ENCODE measurements at places on chromosomes 2 and 18.

DNA sequence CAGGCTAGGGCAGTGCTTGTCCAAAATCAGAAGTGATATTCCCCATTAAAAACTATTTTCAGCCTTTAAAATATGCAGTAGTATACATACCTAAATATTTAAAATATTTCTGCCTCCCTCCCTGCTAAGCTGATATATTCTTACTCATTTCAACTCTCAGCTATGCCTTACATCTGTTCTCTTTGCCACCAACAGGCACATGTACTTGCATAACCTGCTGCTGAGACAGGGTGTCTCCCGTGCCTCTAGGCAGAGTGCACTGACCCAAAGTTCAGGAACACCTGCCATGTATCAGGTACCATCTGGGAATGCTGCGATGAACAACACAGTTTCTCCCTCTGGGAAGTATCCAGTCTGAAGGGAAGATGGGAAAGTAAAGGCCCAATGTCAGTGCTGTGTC, 91.7 kb downstream of the STK39 start:
- DNase-seq, result no peak

- no peak for DNase-seq
Measured at GRCh38 chr2:219783359-219783975, 156.0 kb downstream of the SLC4A3 start.

DNA sequence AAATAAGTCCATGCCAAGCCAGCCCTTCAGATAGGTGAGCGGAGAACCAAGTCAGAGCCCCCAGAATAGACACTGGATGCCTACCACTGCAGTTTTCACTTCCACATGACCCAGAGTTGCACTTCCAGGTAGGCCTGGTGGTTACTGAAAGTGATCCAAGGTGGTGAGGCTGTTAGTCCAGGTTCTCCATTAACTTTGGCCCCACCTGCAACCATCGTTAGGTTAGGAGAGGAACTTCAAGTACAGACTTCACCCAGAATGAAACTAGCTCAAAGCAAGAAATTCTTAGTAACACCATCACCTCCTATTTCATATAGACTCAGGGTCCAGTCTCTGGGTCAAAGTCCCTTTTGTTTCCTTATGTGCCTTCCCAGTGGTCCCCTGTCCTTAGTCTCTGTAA, 293.1 kb upstream of the ID2 start:
- DNase-seq, result no peak

- DNase-seq, result no peak
Measured at GRCh38 chr2:191265311-191266170, 20.3 kb downstream of the MYO1B start.

GRCh38 chr2:69589973-69590652, 53.4 kb downstream of the AAK1 start:
- DNase-seq, result no peak

DNA sequence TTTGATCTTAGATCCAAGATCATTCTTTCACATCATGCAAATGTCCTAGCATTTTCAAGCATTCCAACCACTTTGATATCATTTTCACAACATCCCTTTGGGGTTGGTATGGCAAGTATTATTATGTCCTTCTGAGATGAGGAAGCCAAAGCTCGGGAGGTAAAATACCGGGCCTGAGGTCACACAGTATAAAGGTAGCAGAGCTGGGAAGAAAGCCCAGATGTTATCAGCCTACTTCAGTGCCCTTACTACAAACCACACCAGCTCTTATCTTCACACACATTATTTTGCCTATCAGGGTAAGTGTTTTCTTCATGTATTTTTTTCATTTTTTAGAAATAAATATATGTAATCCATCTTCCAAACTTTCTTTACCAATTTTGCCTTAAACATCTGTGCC, 4.2 kb upstream of the B4GALT6 start:
- no peak for DNase-seq

- no peak for DNase-seq
Measured at GRCh38 chr2:26581991-26582842, 58.9 kb downstream of the CIB4 start.

DNA sequence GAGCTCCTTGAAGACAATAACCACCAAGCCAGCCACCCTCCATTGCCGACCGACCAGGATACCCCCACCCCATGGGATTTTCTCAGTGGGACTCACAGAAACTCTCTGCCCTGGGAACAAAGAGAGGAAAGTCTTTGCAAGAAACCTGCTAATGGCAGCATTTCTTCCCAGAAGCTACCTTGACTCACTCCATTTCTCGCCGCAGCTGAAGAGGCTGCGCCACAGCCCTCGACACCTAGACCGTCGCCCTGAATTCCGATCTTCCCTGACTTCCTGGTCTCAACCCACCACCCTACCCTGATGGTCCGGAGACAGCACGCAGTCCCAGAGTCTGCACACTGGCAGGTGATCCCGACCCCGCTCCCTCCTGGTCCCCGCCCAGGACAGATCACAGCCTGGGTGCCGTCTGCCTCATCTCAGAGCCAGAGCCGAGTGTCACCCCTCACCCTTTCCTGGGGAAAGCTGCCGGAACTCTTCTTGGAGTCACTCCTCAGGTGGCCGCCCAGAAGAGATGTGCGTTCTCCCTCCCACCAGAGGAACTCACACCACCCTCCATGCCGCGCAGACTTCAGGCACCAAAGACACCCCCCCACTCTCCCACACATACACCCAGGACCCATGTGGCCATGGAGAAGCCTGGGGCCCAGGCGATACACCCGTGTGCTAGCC, 24.6 kb downstream of the AQP12A start:
- DNase-seq, result no peak

- DNase-seq, result no peak
Measured at GRCh38 chr2:49753344-49753985, 599.1 kb upstream of the FSHR start.

GRCh38 chr2:1305342-1306013, 107.8 kb upstream of the TPO start:
- no peak for DNase-seq

- DNase-seq, result no peak
Measured at GRCh38 chr2:5022061-5022460, 670.1 kb upstream of the SOX11 start.

- DNase-seq, result no peak
Measured at GRCh38 chr18:35106845-35107148, 65.6 kb downstream of the MAPRE2 start.

GRCh38 chr2:145068509-145068908, 548.6 kb upstream of the ZEB2 start:
- no peak for DNase-seq

GRCh38 chr2:229910832-229911412, 10.9 kb downstream of the TRIP12 start:
- DNase-seq, result no peak

DNA sequence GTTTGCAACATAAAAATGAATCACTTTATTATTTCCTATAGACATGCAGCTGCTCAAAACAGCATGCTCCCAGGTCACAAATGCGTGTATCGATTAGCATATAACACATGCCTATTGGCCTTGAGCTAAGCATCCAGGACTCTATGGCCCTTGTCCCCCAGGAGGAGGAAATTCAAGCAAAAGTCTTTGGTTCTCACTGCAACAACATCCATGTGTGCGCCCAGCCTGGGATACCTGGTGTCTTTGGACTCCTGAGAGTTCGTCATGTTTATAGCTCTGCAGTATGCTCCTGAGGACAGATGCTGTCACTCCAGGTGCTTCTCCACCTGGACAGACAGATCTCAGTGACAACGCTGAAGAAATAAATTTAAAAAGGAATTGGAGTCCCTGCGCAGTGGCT, 284.6 kb downstream of the PHLPP1 start:
- DNase-seq, result no peak

- DNase-seq, result no peak
Measured at GRCh38 chr2:66236067-66236685, 198.7 kb upstream of the MEIS1 start.

GRCh38 chr2:173766537-173767289, 198.5 kb downstream of the SP3 start:
- DNase-seq, result no peak

- DNase-seq, result no peak
Measured at GRCh38 chr2:206212673-206213513, 53.2 kb downstream of the EEF1B2 start.

DNA sequence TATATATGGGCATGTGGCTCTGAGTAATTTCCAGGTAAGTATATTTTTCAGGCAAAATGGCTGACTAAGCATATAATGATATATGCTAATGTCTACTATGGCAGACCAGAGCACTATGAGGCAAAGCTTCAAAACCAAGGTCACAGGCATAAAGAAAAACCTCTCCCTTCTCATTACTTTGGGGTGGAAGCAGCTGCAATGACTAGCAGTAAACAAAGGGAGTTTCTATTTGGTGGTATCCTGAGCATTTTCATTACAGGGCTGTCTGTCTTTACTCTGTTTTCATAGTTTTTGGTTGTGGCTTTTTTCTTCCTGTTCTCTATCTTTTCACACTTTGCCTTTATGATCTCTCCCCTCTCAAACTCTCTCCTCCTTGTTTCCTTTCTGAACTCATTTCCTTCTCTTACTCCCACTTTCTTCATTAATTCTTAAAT, 15.6 kb downstream of the PDE6D start:
- DNase-seq, result no peak

DNA sequence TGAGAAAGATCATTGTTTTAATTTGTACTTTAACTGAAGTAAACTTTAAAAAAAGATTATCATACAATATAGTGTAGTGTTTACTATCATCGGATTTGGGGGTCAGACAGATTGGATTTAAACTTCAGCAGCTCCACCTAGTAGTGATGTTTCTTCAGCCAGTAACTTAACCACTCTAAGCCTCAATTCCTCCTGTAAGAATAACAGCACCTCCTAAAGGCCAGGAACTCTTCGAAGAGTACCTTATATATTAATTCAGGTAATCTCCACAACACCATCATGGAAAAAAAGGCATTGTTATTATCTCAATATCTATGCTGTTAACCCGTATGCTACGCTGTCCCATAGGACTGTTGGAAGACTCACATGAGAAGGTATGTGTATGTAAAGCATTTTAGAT, 69.0 kb upstream of the DLGAP1 start:
- DNase-seq, result no peak

DNA sequence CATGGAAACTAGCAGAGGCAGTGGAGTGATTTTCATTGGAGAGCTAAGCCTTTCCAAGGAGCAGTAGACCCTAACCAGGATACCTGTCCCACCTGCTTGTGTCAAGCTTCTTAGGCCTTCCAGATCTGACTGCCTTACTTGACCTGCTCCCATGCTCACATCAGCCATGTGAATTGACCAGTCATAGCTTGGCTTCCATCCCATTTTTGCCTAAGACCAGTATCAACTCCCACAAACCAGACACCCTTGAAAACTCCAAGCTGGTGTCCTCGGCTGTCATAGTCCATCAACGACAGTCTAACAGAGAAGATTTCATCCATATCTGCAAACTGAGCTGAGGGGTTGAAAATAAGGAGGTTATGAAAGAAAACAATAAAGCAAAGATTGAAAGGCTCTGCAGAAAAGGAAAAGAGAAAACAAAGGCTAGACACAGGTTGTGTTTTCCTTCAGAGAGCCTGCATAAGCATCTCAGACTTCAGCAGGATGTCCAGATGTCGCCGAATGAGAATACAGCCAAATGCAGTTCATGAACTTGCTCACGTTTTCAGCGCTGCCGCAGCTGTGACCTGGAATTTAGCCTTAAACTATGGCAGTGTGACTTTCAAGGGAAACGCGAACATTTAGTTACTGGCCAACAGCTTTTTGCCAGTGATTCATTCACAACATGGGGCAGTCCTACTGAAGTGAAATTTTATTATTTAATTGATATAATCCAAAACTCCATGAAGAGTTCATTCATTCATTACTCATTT, 868.1 kb upstream of the ID2 start:
- no peak for DNase-seq

- no peak for DNase-seq
Measured at GRCh38 chr2:43067254-43068040, 159.0 kb downstream of the ZFP36L2 start.

DNA sequence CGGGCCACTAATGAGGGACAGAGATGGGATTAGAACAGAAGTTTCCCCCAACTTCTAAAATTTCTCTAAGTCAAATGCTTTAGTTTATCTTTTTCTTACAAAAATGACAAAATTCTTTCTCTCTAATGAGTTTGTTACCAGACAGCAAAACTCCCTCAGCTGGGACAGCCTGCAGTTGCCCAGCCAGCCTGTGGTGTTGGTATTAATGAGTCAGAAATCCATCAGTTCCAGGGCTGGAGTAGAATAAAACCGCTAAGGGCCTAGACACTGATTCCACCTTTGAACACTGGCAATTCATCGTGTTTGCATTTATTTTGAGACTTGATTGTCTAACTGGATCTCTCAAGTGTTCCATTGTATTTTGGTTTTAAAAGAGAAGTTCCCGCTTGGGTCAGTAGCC, 38.3 kb upstream of the SMAD2 start:
- no peak for DNase-seq

- DNase-seq, result no peak
Measured at GRCh38 chr18:2237706-2238105, 333.6 kb downstream of the METTL4 start.

- no peak for DNase-seq
Measured at GRCh38 chr18:10759241-10759640, 233.4 kb downstream of the NAPG start.

GRCh38 chr18:69000366-69000765, 202.5 kb downstream of the CCDC102B start:
- no peak for DNase-seq

DNA sequence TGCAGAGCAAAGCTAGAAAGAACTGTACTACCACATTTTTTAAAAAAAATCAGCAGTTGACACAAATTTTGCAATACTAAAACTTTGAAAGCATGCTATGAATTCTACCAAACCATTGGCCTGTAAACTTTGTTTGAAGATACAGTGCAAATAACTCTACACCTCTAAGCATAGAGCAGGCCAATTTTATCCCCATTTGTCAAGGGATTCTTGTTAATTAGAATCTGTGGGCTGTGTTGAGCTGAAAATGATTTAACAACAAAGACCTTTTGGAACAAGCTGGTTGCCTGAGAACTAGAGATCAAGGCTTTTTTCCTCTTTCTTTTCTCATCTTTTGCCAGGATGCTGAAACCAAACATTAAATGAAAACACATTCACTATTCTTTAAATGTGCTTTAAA, 886.0 kb upstream of the CDH2 start:
- no peak for DNase-seq

DNA sequence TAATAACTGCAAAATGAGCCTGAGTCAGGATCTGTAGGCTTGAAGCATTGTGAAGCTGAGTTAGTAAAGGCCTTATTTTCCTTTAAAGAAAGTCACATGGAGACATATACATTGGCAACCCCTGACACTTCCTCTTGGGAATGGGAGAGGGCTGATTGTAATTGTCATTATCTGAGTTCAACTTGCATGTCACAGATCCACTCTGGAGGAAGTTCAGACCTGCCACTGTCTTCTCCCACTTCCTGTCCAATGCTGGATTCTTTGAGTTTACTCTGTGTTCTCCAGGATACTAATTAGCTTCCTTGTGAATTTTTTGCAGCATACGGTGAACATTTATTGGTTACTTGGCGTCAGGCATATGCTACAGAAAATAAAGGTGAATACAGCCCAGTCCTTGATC, 34.1 kb downstream of the SMARCAL1 start:
- no peak for DNase-seq

GRCh38 chr18:34400834-34401233, 176.1 kb upstream of the NOL4 start:
- no peak for DNase-seq

- DNase-seq, result no peak
Measured at GRCh38 chr2:188345831-188346458, 54.3 kb downstream of the GULP1 start.

- DNase-seq, result no peak
Measured at GRCh38 chr2:86243950-86244733, 44.9 kb downstream of the MRPL35 start.
